ENCODE measurements at places on chromosomes 5 and 9.

DNA sequence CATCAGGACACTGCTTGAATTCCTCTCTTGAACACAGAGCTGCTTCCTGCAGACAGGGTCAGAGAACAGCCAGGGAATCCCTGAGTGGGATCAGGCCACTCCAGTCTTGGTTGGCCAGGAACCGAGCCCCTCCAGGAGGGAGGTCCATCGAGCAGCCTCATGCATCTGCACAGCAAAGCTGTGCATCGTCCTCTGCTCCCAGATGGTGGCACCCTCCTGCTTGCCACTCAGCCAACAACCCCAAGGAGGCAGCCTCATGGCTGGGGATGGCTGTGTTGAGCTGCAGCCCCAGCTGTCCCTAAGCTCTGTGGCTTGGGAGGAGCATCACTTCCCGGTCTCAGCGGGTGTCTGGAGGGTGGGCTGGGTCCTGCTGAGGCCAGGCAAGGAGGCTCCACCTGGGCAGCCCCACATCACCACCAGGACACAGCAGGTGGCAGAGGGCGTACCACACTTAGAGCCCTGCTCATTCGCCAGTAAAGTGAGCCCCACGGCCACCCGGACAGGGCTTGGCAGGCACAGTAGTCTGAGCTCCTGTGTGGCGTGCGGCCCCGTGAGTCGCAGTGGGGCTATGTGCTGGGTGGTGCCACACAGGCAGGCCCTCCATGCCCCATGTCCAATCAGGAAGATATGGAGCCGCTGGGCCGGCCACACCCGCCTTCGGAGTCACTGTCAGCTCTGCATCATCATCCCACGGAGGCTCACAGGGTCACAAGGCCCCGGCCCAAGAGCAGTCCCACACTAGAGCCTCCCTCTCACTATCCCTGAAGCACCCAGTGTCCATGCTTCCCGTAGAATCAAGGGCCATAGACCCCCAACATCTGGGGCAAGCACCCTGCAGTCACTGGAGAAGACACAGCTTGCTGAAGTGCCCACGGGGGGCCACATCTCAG lies 11.9 kb downstream of the LPCAT1 start:
- DNase-seq = no peak

- peak; percentile 72 for DNase-seq
Observed at GRCh38 chr9:83937861-83938455, 16.7 kb upstream of the KIF27 start.

DNA sequence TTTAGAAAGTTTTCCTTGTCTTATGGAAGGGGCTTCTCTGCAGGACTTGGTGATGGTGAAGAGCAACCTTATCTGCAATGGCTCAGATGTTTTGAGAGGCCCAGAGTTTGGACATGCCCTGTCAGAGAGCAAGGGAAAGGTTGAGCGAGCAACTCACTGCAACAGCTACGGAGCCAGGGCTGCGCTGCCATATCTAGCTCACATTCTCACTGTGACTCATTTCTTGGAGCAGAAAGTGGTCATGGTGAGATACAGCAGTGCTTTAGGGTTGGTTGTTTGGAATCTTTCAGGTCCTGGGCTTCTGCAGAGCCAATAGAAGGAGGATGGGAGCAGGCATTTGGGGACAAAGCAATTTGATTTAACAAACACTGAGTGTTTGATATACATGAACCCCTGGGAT lies 12.3 kb downstream of the GLRA1 start:
- no peak for DNase-seq

DNA sequence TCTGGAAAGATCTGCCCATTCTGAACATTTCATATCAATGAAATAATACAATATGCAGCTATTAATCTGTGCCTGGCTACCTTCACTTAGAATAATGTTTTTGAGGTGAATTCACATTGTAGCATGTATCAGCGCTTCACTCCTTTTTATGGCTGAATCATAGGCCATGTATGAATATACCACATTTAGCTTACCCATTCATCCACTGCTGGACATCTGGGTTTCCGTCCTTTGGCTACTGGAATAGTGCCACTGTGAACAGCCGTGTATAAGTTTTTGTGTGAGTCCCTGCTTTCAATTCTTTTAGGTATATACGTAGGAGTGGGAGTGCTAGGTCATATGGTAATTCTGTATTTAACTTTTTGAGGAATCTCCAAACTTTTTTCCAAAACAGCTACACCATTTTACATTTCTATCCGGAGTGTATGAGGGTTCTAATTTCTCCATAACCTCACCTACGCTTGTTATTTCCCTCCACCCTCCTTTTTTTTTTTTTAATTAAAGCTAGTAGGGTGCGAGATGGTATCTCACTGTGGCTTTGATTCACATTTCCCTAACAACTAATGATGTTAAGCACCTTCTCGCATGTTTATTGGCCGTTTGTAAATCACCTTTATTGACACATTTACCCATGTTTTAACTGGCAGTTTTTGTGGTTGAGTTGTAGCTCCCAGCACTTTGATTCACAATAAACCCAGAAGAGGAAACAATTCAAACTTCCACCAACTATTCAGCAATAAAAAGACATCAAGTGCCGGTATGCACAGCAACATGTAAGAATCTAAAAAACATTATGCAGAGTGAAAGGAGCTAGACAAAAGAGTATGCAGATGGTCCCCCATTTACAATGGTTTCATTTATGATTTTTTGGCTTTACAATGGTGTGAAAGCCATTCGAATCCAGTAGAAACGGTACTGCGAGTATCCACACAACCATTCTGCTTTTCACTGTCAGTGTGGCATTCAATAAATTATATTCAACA lies 8.1 kb downstream of the SEMA4D start:
- peak; percentile 79 for DNase-seq

GRCh38 chr9:76090909-76091308 lies 200.4 kb downstream of the PCSK5 start:
- no peak for DNase-seq

- DNase-seq = no peak
Observed at GRCh38 chr5:159018855-159019254, 80.9 kb downstream of the EBF1 start.

- no peak for DNase-seq
Observed at GRCh38 chr9:111805830-111806241, 11.1 kb upstream of the SHOC1 start.

- DNase-seq = no peak
Observed at GRCh38 chr9:129482521-129483414, 138.1 kb downstream of the C9orf50 start.

All from CD4-positive, alpha-beta memory T cell (primary cell).